GM04504 (cell line): ENCODE measurements at places on chromosomes 4 and X.

DNA sequence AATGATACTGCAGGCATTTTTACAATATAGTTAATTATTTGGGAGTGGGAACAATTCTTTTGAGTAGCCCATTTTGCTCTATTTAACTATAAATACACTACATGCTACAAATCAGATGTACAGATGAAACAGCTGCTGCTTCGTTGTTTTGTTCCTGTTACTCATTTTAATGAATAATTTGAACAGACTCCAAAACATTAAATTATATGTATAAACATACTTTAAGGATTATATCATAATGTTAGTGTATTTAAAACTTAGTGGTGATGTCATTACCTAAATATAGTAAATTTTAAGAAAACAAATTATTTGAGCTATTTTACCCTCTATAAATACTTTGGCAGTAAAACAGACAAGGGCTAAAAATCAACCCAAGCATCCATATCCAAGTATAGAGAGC is 60.7 kb downstream of the GAB1 start:
- no peak for DNase-seq

DNA sequence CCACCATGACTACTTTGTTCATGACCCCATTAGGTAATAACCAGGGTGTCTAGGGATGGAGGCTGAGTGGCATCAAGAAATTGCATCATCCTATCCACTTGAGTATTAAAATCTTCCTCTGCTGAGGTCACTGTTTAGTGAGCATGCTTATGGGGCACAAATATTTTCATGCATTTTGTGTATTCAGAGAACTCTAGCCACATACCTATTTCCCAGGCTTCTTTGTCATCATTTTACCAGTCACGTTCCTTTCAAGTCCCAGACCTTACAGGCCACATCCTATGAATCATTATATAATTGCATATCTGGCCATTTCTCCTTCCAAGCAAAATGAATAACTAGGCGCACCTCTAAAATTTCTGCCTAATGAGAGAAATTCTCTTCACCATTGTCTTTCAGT is 1882.9 kb upstream of the AGA start:
- no peak for DNase-seq

DNA sequence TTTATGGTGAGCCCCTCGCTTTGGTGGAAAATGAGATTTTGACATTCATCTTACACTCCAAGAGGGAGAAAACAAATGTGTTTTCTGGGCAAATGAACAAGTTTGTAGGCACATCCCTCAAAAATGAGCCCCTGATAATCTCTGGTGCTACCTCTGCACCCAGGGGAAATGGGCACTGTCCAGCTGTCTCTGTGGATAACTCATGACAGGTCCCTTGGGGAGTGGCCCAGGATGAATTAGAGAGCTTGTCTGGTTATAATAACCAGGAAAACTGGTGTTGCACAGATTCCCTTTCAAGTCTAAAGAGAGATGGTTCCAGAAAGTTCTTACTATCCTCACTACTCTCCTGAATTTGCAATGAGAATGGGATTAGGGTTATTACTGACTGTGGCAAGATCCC is 7.5 kb downstream of the RASL11B start:
- no peak for DNase-seq

- no peak for DNase-seq
These were observed 124.1 kb upstream of the SPIN4 start for GRCh38 chrX:63475200-63475599.

GRCh38 chr4:51885363-51885762 is 42.4 kb downstream of the DCUN1D4 start:
- peak; percentile 2 for DNase-seq
